ENCODE measurements at places on chromosomes 6 and 20. TPM values are rescaled to one million over a fixed set of nuclear protein-coding genes. Genes with fewer than 3 reads are reported as not detected.

DNA sequence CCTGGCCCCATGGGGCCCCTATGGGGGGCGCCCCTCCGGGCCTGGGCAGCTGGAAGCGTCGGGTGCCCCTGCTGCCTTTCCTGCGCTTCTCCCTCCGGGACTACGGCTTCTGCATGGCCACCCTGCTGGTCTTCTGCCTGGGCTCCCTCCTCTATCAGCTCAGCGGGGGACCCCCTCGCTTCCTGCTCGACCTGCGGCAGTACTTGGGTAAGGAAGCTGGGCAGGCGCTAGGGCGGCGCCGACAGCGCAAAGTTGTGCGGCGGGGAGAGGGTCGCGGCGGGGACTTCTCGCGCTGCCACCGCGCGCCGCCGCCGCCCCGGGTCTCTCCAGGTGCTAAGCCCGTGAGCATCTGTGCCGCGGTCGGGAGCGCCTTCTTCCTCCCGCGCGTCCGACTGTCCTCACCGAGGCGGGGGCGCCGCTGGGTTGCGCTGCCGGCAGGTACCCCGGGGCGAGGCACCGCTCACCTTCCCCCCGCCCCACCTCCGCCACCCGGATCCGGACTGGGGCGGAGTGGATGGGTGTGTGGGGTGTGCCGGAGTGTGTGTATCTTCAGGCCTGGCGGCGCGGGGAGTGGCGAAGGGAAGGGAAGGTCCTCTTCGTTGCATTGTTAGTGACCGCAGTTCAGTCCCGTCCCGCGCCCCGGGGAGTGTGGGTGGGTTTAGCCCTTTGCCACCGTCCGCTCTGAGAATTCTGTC, 788 bp downstream of the UST start:
- DNase-seq, result peak; percentile 71

GRCh38 chr6:148967541-148967956, 220.7 kb downstream of the UST start:
- DNase-seq, result no peak

DNA sequence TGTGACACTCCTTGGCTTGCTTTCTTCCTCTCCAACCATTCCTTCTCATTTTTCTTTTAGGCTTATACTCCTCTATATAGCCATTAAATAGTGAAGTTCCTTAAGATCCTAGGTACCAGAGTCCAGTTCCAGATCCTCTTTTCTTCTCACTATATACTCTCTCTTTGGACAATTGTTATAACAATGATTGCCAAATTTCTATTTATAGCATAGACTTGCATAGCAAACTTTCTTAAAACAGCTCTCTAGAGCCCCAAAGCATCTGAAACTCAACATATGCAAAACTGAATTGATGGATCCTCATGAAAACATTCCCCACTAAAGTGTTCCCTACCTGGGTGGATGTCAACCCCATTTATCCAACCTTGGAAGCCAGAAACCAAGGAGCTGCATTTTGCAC, 13.4 kb downstream of the PHIP start:
- DNase-seq, result no peak

DNA sequence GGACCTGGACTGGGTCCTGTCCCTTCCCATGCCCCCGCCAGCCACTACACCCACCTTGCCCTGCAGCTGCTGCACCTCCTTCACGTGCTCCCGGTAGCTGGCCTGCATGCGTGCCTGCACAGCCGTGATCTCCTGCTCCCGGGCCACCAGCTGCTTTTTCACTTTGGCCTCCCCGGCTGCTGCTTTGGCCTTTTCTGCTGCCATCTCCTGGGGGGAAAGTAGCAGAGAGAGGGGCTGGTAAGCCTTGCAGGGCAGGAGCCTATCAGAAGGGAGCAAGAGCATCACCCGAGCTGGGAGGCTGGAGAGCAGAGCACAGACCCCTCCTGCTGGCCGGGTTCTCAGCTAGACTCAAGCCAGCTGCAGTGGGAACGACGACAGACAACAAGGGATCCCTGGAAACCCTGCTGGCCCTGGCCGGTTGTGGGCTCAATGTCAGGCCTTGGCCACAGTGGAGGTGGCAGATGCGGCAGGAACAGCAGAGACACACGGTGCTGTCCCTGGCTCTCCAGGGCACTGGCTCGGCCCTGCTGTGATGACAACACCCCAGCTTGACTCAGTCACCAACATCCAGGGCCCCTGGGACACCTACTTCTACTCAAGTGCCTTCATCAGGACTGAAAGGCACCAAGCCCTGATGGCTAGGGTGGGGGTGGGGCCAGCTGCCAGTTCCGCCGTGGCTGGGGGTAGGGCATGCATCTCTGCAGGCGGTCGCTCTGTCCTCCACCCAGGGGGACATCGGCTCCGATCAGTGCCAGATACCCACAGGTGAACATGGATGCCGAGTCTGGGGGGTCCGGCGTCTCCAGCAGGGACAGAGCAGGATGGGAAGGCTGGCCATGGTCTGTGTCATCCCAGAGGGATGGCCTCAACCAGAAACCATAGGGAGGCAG, 45.3 kb downstream of the RRBP1 start:
- DNase-seq, result peak; percentile 56

DNA sequence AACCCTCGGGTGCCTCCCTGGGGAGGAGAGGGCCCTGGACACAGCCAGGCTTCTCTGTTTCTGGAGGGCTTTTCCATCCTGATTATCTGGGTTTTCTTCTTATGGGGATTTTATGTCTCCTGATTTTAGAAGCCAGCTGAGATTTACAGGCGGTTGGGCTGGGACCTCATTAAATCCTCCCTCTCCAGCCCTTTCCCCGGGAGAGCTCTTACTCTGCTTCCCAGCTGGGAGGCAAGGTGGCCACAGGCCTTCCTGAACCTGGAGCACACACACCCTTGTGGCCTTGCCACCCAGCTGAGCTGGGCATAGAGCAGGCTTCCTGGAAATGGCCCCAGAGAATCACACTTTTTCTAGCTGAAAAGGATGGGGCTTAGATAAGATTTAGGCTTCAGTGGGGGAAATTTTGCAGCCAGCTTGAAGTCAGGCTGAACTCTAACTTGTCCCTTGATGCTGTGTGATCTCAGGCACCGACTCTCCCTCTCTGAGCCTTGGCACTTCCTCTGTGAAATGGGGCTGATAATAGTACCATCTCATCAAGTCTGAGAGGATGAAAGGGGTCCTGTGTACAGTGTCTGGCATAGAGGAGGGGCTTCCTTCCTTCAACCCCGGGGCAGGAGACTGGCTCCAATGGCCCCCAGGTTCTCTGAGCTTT, 16.6 kb downstream of the VSTM2L start:
- DNase-seq, result no peak

GRCh38 chr20:54020348-54020747, 50.0 kb downstream of the BCAS1 start:
- no peak for DNase-seq

GRCh38 chr6:6622501-6622900, 34.0 kb downstream of the LY86 start:
- DNase-seq, result no peak

Gene RRAGD
- total RNA-seq, result 16.2 TPM

DNA sequence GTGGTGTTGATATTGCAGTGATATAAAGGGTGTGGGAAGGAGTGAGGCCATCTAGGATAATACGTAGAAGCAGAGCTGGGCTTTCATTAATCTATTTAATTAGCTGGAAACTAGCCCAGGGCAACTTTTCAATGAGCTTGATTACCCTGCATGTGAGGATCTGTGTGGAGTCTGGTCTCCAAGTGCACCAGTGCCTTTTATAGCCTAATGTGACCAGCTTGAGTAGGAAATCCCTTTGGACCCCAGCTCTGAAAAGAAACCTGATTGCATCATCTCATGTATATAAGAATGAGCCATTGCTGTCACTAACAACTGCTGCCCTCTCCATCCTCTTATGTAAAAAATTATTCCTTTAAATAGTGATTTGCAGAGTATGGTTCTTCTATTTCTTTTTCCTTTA, 72.6 kb downstream of the CD109 start:
- DNase-seq, result no peak

DNA sequence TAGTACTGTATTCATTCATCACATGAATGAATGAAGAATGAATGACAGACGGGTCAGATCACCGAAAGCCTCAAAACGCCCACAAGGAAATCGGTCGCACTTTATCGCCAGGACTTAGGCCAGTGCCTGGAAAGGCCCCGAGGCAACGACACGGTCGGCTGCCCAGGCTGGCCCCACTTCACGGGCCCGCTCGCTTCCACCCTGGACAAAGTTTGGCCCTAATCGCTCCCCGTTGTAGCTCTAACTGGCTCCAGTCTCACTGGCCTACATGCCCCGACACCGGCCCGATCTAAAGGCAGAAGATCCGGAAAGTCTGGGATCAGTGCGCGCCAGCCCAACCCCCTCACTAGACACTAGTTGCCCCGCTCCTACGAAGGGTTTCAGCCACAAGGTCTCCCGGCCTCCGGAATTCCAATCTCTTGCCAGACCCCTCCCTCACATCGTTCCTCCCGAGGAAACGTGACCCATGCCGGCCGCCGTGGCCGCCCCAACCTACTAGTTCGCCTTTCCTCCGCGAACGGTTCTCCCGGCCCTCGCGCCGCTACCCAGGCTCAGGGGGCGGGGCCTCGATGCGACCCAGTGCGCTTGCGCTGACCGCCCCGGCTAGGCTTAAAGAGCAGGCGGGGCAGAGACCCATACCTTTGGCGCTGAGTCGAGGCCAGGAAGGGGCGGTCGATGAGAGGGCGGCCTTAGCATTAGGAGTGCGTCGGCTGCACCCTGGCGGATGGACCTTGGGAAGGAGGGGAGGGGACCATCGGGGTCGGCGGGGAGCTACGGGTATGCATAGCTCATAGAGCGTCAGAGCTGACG, at the start of the genes GSS and MYH7B:
TSS of gene GSS (minus strand) at position 576 of the 810 bp plus-strand sequence. CDS start 3,954 bp downstream, outside the sequence.
TSS of gene MYH7B (plus strand) at position 638 of the 810 bp plus-strand sequence. CDS start 22,138 bp downstream, outside the sequence.
- peak; percentile 99 for DNase-seq

DNA sequence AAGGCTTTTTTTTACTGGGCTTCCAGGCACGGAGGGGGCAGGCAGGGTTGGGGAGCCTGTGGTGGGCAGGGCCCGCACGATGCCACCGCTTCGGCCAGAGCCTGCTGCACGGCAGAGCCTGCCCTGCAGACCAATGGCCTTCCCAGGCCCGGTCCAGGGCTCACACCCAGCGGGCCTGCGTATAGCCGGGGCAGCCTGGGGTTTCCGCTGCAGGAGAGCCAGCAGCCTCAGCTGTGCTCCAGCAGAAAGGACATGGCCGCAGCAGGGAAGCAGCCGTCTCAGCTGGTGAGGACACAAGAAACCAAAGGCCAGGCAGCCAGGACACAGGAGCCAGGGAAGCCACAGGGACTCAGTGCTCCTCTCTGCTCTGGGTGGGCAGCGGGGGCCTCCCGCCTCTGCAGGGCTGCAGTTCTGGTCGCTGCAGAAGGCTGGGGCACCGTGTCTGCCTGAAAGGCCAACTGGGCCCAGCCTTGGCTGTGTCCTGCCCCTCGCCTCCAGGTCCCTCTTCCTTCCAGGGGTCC, 90.6 kb downstream of the TTLL2 start:
- no peak for DNase-seq

Gene SYCP2
- total RNA-seq, result 2.4 TPM

Gene FAM184A
- total RNA-seq, result 4.8 TPM

Gene ADGB
- not detected for total RNA-seq

DNA sequence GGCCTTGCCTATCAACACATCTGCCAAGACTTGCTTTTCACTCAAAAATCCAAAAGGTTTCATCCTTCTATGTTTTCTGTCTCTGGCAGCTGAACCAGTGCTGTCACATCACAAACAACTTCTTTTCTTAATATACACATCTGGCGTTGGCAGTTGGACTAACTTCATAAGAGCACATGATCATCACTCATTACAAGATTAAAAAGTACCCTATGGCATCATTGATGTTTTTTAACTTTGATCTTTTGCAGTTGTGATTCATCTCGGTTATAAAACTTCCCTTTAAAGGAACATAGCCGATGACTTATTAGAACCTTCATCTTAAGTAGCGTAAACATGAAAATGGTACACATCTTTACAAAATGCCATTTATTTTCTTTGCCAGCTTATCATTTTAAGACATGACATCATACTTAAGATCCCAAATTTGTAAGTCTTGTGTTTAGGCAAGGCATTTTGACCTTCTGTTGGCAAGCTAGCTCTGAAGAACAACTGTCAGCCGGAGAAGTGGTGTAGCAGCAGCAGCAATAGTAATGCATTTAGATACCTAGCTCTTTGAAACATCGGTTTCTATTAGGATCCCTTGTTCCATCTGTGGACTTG, 64.2 kb upstream of the SUPT3H start:
- no peak for DNase-seq

Gene TRIM15
- total RNA-seq, result not detected

DNA sequence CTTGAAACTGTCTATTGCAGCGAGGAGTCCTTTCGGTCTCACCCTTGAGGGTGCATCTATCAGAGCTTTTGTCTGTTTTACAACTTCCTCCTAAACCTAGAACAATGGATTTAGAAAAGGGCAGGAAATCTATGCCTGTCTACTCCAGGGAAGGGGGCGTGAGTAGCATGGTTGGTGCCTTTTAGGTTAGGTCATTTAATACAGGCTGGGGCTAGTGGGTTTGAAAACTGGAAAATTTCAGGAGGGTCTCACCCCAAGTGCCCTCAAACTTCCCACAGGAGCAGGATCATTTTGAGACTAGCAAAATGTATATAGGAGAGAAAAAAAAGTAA, 33.5 kb upstream of the BMP6 start:
- no peak for DNase-seq

Gene HRH3
- not detected for total RNA-seq

Gene TFAP2B
- not detected for total RNA-seq

Gene TRIM38
- total RNA-seq, result 24.3 TPM

DNA sequence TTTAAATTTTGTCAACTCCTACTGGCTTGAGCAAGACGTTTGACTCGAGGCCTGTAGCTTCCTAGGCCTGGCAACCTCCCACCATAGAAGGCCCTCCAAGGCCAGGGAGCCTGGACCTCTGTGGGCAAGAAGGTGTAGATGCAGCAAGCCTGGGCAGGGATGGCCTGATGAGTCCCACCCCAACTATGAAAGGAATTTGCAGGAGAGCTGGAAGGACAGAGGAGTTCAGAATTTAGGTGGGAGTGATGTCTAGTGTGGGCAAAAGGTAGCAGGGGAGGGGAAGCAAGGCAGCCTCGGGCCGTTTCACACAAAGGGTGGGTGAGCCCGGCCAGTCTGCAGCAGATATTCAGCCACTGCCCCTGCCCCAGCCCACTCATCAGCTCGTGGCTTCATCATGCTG, 245.2 kb downstream of the CDH26 start:
- no peak for DNase-seq

GRCh38 chr6:160069050-160069454, 52.6 kb upstream of the SLC22A1 start:
- no peak for DNase-seq

GRCh38 chr6:127956956-127957355, 56.1 kb upstream of the THEMIS start:
- no peak for DNase-seq

Gene LY6G5C
- total RNA-seq, result 3.3 TPM

Gene NT5E
- total RNA-seq, result 63.2 TPM

Gene C20orf204
- total RNA-seq, result 1.7 TPM

DNA sequence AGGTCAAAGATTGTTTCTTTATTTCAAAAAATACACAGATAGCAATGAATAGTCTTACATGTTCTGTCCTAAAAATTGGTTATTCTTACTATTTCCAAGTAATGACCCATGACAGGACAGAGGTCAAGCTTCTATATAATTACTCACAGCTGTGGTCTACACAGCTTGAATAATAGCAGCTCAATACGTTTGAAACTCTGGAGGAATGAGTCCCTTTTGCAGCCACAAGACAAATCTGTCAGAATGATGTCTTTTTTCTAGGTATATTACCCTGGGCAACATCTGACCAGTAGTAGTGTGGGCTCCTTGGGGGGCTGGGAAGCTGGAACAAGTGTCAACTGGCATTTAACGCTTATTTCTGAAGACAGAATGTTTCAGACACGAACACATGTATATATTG, 84.9 kb upstream of the HTR1B start:
- DNase-seq, result no peak

Gene RIPOR2
- 9.7 TPM for total RNA-seq

GRCh38 chr20:16708602-16709001, 21.2 kb upstream of the SNRPB2 start:
- no peak for DNase-seq
